ENCODE measurements at places on chromosomes 3 and 15.

DNA sequence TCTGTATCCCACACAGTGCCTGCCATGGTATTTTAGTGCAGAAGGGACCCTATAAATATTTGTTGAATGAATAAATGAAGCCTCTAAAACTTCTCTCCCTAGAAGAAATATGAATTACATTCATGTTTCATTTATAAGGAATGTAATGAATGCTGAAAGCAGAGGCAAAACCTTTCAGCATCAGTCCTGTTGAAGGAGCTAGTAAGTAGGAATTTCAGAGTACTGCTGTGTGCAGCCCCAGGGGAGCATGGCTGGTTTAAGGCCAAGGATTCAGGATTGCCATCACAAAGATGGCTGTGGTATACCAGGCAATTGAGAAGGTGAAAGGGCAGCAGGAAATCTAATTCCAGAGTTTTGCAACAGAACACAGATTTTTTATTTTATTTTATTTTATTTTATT, 1131.4 kb downstream of the IGSF11 start:
- no peak for DNase-seq

- DNase-seq, result no peak
Observed at GRCh38 chr15:43977072-43977884, 150.5 kb downstream of the WDR76 start.

DNA sequence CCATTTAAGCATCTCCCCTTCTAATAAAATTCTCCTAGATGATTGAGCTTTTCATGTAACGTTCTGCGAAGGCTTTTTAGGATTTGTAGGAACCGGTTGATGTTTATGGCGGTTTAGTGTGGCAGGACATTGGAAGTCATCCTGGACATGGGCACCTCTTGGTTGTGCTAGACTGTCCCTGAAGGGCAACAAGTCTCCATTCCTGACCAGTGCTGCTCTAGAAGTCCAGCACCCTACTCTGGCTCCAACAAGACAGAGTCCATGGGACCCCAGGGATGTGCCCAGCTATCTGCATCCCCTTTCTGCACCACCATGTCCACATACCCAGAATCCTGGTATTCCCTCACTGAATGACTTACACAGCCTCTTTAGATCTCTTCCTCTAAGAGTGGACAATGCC, 46.4 kb downstream of the KCNAB1 start:
- DNase-seq, result no peak

DNA sequence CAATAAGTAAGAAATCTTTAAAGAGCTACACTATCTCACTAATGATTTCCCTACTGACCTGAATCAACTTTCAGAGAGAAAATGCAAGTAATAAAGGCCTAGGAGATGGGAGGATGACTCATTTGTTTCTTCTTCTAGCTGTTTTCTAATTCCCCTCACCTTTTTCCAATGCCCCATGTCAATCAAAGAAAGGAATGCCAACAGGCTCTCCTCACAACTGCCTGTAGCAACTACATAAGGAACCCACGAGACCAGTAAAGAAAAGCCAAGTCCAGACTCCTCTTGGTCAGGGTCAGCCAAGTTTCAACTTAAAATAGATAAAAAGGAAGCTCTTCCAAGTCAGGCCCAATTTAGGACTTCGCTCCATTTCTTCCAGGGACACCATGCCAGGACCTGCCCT, 201.9 kb downstream of the TNIK start:
- DNase-seq, result no peak

DNA sequence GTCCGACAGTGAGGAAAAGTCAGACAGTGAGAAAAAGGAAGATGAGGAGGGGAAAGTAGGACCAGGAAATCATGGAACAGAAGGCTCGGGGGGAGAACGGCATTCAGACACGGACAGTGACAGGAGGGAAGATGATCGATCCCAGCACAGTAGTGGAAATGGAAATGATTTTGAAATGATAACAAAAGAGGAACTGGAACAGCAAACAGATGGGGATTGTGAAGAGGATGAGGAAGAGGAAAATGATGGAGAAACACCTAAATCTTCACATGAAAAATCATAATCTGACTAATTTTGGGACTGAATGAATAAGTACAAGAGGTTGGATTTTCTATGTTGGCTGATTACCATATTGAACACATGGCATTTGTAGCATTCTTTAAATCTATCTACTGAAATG, 26.2 kb downstream of the SEC62 start:
- no peak for DNase-seq

DNA sequence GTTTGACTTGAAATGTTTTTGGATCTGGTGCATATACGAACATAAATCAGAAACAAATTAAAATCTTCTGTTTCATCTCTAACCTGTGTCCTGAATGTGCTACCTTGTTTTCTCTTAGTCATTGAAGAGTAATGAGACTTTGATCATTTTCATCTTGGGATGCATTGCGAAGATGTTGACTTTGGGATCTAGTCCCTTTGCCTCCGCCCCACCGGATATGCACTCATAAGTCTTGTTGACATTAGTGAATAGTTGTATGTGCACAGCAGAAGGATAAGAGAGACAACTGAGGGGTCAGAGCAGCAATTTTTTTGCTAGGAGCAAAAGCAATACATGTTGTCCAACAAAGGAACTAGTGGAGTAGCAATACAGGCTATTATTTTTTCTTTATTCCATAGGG, 35.9 kb upstream of the SPRED1 start:
- DNase-seq, result no peak

- DNase-seq, result no peak
Observed at GRCh38 chr3:146093896-146094295, 67.1 kb downstream of the PLOD2 start.

DNA sequence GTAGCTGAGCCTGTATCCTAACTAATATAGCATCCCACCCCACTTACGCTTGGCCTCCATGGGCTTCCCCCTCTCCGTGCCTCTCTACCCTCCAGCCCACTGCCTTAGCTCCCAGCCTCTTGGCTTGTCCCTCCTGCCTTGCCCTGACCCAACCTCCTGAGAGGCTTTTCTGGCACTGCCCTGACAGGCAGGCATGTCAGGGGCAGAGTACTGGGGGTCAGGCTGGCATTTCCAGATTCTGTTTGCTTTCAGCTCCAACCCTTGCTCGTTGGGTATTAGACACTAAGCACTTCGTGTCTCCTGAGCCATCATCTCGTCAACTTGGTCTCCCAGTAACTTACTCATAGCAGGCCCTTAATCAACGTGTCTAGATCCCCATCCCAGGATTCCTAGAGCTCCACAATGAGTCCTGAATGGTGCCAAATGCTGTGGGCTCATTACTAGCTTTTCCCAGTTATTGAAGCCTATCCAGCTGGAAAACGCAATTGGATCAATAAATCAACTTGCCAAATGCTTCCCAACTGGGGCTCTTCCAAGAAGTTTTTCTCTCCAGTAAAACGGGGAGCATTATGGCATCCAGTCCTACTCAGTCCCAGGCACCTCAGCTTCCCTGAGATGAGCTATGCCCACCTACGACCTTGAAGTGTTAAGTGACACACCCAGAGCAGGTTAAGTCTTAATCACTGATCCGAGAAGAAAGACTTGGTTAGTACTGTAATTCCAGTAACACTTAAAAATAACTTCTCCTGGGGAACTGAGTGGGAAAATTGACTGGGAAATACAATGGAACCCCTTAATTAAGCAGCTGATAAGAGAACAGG, 78.5 kb upstream of the DLG1 start:
- no peak for DNase-seq

DNA sequence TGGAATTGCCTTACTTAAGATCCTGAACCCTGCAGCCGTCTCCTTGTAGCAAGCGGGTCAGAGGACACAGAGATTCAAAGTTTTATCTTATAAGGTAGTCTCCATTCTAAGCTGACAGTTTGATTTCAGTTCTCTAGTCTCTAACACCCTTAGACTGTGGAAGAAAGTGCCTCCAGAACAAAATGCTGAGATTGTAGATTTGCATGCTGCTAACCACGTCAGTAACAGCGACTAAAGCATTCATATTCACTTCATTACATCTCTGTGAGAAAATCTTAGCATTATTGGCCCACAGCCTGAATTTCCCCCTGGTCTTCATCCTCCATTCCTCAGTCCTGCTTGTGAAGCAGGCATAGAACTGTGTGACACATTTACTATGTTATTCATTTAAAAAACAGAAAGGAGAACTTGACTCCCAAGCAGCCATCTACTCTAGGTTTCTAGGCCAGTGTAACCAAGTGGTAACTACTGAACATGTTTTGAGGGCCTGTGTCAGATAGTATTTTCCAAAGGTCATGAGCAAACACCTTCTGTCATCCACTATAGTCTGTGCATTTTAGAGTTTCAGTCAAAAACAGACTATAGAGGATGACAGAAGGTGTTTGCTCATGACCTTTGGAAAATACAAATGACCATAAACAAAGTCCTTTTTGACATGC, 27.4 kb downstream of the ARIH2 start:
- no peak for DNase-seq

- no peak for DNase-seq
Observed at GRCh38 chr3:16998236-16998923, 113.6 kb downstream of the PLCL2 start.

GRCh38 chr3:181425074-181425473, 286.7 kb upstream of the SOX2 start:
- DNase-seq, result no peak

DNA sequence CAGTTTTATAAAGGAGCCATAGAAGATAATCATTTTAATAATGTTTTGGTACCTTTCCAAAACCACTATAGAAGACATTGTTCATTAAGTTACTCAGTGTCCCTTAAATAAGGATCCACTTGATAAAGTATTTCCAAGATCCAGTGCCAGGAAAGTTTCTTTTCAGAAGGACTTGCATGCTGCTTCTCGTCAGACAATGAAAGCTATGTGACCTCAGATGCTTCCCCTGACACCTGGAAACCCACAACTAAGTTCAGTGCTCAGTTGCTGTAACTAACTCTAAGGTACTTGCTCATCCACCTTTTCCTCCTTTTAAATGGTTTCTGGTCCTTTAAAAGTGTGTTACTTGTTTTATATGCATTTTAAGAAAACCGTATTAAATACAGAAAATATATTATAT, 7.3 kb downstream of the SSR3 start:
- no peak for DNase-seq

DNA sequence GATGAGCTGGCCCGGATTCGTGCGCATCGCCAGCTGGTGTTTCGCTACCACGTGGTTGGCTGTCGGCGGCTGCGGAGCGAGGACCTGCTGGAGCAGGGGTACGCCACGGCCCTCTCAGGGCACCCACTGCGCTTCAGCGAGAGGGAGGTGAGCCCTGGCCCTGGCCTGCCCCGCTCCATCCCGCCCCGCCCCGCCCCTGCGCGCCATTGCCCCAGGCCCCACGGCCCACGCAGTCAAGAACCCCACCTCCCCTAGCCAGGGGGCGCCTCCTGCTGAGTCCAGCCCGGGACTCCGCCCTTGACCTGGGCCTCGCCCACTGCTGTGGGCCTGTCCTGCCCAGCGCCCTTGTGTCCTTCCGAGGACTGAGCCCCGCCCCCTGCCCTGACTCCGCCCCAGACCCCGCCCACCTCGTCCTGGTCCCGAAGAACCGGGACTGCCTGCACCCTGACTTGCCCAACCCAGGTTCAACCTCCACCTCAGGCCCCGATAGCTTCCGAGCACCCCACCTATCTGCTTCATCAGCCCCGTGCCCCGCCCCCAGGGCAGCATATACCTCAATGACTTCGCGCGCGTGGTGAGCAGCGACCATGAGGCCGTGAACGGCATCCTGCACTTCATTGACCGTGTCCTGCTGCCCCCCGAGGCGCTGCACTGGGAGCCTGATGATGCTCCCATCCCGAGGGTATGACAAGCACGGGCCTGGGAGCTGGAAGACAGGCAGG, 14.8 kb downstream of the NT5DC2 start:
- no peak for DNase-seq

GRCh38 chr15:80259942-80260510, 8.0 kb upstream of the CTXND1 start:
- DNase-seq, result no peak

- no peak for DNase-seq
Observed at GRCh38 chr3:102223132-102223531, 211.7 kb upstream of the ZPLD1 start.

GRCh38 chr15:57114070-57114469, 195.6 kb downstream of the TCF12 start:
- no peak for DNase-seq

DNA sequence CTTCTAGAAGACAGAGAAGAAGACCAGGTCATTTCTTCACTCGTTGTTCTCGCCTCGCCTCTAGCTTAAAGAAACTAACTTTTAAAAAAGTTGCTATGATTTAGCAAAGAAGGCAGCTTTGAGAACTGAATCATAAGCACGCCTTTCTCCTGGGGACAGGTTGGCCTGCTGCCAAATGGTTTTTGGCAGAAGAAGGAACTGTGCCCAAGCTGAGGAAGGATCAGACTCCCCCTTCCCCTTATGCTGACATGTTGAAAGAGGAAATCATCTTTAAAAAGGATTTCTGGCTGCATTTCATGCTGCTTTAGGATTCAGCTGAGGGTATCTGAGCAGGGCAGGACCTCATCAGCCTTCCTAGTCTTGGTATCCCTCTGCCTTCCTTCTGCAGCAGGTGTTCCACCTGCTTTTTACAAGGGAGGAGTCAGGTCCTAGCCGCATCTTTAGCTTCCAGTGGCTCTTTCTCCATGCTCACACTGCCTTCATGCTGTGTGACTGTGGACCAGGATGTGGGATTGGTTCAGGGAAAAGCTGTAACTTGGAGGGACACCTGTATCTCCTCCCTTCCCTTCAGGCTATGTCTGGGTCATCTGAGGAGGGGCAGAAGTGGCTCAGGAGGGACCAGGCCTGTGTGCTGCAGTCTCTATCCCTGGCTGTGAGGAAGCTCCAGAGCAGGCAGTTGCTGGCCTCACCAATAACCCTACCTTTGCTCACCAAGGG, 34.1 kb upstream of the HACD2 start:
- no peak for DNase-seq

DNA sequence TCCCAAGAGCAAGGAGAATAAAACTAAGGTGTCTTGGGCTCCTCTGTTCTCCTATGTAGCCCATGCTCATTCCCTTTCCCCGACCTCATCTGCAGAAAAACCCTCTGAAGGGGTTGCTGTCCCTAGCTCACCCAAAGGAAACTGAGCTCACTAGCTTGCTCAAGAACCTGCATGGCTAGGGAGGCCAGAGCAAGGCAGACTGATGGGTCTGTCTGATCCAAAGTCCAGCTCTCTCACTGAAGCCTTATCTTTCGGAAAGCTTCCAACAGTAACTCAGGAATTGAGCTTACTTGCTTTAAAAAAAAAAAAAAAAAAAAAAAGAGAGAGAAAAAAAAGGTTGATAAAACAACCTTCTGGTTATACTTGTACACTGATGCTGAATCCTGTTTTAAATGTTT, 141.4 kb upstream of the TOPAZ1 start:
- no peak for DNase-seq
